ENCODE measurements at places on chromosomes 6 and 20.
A peak's percentile ranks its signal among the peaks of the same experiment; 100 is the strongest.

DNA sequence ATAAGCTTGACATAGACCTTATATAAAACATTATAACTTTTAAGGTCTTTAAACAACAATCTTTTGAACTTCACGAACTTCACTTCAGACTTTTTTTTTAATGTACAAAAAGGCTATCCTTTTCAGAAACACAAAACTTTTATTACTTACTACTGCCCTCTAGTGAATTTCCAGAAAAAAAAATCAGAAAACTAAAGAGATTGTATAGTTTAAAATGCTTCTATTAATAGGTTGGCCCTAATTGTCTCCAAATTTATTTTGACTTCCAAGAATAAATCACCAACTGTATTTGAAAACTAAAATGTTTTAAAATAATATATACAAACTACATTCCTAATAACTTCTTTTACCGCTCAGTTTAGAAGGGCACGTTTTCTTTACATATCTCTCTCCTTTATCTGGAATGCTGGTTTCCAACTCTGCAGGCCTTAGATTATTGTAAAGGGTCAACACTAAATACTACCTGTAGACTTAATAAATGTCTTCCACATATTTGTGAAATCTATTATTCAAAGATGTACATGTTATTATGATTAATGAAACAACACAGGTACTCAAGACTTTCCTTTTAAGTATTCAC is 66.8 kb downstream of the LMBRD1 start:
- H3K27ac ChIP-seq, result no peak overlapping the region
- no peaks in the 10 kb centered on the region for H3K27me3 ChIP-seq
- H3K36me3 ChIP-seq, result peaks cover 3% of the 10 kb centered on the region
- DNase-seq, result peak; percentile 64
- peaks cover 11% of the 10 kb centered on the region for H3K4me1 ChIP-seq
- H3K4me3 ChIP-seq, result no peak overlapping the region

GRCh38 chr6:19603721-19604120 is 233.4 kb upstream of the ID4 start:
- no peaks in the 10 kb centered on the region for H3K4me1 ChIP-seq
- H3K27me3 ChIP-seq, result no peaks in the 10 kb centered on the region
- DNase-seq, result no peak

- DNase-seq, result no peak
- H3K27ac ChIP-seq, result no peak overlapping the region
- H3K36me3 ChIP-seq, result no peaks in the 10 kb centered on the region
- no peak overlapping the region for H3K4me3 ChIP-seq
Observed at GRCh38 chr6:116761779-116762178, 3.7 kb downstream of the FAM162B start.

- no peak overlapping the region for H3K27ac ChIP-seq
- H3K27me3 ChIP-seq, result no peaks in the 10 kb centered on the region
- H3K4me3 ChIP-seq, result no peak overlapping the region
- no peaks in the 10 kb centered on the region for H3K4me1 ChIP-seq
Observed at GRCh38 chr6:43492673-43493072, 15.3 kb downstream of the TJAP1 start.

DNA sequence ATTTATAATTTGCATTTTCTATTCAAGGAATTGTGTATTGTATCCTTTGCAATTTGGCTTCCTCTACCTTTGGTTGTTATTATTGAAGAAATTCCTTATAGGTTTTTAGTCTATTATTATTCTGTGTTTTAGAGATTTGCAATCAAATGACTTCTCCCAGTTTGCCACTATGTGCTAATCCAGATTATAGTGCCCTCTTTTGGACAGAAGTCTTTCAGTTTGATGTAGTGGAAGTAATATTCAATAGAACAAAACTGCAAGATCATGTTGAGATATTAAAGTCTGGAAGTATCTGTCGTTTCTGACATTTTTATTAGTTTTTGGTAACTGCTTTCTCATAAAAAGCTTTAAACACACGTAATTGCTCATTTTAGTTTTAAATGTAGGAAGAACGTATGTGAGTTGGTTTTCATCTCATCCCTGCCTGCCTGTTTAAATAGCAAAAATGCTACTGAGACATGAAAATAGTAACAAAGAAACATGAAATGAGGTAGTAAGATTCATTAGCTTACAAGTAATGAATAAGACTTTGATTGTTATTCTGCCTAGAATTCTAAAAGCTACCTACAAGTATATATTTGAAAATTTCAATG is 72.8 kb downstream of the RTN4IP1 start:
- peaks cover 76% of the 10 kb centered on the region for H3K36me3 ChIP-seq
- H3K27me3 ChIP-seq, result no peaks in the 10 kb centered on the region
- no peaks in the 10 kb centered on the region for H3K4me1 ChIP-seq

- no peak for DNase-seq
- no peak overlapping the region for H3K27ac ChIP-seq
- H3K36me3 ChIP-seq, result no peaks in the 10 kb centered on the region
Observed at GRCh38 chr6:116003668-116004067, 57.0 kb downstream of the FRK start.
